Activated CD8-positive, alpha-beta memory T cell treated with anti-CD3 and anti-CD28 coated beads, Interleukin-2, amount 10 ng/mL, durations not matched to agents 7 days and 5 days (primary cell): ENCODE measurements at places on chromosomes 13 and 19. TPM values are rescaled to one million over a fixed set of nuclear protein-coding genes. Genes with fewer than 3 reads are reported as not detected.

The PALM3 gene
- total RNA-seq = not detected

The CEACAM20 gene
- total RNA-seq = not detected

The ZNF880 gene
- 11.9 TPM for total RNA-seq

The CYP4F3 gene
- 0.26 TPM for total RNA-seq

The IL27RA gene
- 60.3 TPM for total RNA-seq

DNA sequence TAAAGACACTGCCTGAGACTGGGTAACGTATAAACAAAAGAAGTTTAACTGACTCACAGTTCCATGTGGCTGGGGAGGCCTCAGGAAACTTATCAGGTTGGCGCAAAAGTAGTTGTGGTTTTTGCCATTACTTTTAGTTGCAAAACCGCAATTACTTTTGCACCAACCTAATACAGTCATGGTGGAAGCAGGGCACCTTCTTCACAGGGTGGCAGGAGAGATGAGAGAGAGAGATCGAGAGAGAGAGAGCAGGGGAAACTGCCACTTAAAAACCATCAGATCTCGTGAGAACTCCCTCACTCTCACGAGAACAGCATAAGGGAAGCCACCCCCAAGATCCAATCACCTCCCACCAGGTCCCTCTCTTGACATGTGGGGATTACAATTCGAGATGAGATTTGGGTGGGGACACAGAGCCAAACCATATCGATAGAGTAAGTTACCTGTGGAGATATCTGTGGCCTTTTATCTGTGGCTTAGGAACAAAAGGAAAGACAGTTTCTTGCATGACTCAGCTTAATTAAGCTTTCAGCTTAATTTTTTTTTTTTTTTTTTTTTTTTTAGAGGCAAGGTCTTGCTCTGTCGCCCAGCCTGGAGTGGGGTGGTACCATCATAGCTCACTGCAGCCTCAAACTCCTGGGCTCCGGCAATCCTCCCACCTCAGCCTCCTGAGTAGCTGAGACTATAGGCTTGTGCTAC, 7.6 kb upstream of the CABP5 start:
- H3K36me3 ChIP-seq = no peaks in the 10 kb centered on the region
- DNase-seq = no peak
- no peak overlapping the region for H3K27ac ChIP-seq
- no peaks in the 10 kb centered on the region for H3K4me1 ChIP-seq

DNA sequence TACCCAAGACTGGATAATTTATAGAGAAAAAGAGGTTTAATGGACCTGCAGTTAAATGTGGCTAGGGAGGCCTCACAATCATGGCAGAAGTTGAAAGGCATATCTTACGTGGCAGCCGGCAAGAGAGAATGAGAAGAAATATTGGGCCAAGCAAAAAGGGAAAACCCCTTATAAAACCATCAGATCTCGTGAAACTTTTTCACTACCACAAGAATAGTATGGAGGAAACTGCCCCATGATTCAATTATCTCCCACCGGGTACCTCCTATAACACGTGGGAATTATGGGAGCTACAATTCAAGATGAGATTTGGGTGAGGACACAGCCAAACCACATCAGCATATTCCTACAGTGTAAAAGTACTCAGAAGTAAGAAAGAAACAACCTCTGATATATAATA, 4.7 kb upstream of the KBTBD7 start:
- DNase-seq = no peak
- H3K27me3 ChIP-seq = no peaks in the 10 kb centered on the region
- H3K4me3 ChIP-seq = no peak overlapping the region
- H3K36me3 ChIP-seq = peaks cover 1% of the 10 kb centered on the region

- peak overlapping the region; percentile 11 for H3K4me3 ChIP-seq
- no peaks in the 10 kb centered on the region for H3K36me3 ChIP-seq
- H3K27ac ChIP-seq = no peak overlapping the region
- DNase-seq = peak; percentile 82
- H3K27me3 ChIP-seq = peaks cover 53% of the 10 kb centered on the region
- peaks cover 8% of the 10 kb centered on the region for H3K4me1 ChIP-seq
Observed at GRCh38 chr19:17680230-17680722, 7.9 kb downstream of the UNC13A start.

DNA sequence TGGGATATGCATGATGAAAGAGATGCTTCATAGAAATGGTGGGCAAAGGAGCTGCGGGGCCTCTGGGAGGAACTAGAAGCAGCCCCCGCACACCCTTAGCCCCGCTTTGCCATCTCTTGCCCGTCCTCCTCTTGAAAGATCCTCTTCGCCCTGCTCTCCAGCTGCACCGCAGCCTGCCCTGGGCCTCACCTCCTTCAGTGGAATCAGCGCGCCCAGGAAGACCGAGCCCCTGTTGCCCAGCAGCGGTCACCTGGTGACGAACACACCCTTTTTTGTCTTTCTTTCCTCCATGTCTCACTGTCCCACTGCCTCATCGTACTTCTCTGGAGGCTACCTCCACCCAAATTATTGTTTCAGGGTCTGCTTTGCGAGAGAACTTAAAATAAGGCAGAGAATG, 807.6 kb downstream of the UQCRFS1 start:
- H3K4me3 ChIP-seq = no peak overlapping the region
- no peaks in the 10 kb centered on the region for H3K4me1 ChIP-seq
- no peaks in the 10 kb centered on the region for H3K36me3 ChIP-seq
- H3K27ac ChIP-seq = no peak overlapping the region

GRCh38 chr19:50233308-50233910, 30.0 kb downstream of the MYH14 start:
- H3K27ac ChIP-seq = no peak overlapping the region
- no peaks in the 10 kb centered on the region for H3K36me3 ChIP-seq
- H3K4me1 ChIP-seq = no peaks in the 10 kb centered on the region
- H3K4me3 ChIP-seq = no peak overlapping the region
- DNase-seq = no peak
- H3K27me3 ChIP-seq = no peaks in the 10 kb centered on the region

DNA sequence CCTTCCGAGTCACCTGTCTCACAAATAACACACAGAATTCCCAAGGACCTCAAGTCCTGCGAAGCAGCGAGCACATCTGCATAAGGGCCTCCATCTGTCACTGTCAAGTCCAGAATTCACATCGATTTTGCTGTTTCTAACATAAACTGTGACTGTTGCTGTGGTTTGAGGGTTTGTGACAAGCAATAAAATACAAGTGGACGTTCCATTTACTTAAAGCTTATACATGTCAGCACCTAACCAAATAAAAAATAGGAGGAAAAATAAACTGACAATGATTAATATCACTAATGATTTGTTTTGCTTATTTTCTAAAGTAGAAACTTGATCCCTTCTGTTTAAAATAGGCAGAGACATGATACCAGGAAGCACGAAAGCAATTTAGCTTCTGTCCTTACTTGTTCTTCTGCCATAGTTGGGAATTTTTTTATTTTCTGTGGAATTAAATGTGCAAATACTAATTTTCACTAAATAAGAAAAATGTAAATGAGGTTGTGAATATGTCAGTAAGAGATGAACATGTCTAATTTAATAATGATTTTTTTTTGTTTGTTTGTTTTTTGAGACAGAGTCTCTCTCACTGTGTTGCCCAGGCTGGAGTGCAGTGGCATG, 279.1 kb downstream of the FGF9 start:
- no peak overlapping the region for H3K27ac ChIP-seq
- no peak for DNase-seq

DNA sequence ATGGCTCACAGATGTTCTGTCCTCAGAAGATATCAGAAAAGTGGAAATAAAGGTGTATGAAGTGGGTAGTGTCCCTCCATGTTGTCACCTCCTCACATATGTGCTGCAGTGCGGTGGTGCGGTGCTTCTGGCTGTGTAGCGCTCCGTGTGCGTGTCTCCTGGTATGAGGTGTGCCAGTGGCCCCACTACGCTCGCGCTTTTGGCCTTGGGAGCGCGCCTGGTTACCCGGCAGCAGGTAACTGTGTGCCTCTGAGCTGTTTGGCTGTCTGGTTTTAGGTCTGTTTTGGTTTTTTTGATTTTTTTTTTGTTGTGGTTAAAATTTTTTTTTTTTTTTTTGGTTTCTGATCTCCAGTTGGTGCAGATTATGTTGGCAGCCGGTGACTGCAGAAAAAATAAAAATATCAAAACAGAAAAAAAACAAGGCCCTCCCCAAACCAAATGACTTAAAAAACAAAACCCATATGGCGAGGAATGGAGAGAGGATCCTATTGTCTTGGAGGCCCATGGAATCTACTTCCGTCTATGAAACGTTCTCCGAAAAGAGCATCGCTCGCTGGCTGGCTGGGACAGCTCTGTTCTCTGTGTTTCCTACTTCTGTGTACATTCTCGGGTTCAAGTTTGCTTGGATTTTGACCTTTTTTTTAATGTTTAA, 7.9 kb downstream of the HNRNPL start:
- peaks cover 87% of the 10 kb centered on the region for H3K36me3 ChIP-seq
- DNase-seq = peak; percentile 59
- peak overlapping the region; percentile 90 for H3K27ac ChIP-seq

- no peak overlapping the region for H3K4me3 ChIP-seq
- H3K36me3 ChIP-seq = no peaks in the 10 kb centered on the region
- H3K27me3 ChIP-seq = peaks cover 72% of the 10 kb centered on the region
- peaks cover 28% of the 10 kb centered on the region for H3K4me1 ChIP-seq
- H3K27ac ChIP-seq = no peak overlapping the region
- DNase-seq = peak; percentile 55
Observed at GRCh38 chr19:41997121-41997850, 3.3 kb upstream of the ATP1A3 start.

GRCh38 chr13:29993716-29994488, 143.5 kb upstream of the UBL3 start:
- H3K4me3 ChIP-seq = no peak overlapping the region
- DNase-seq = no peak
- H3K27me3 ChIP-seq = no peaks in the 10 kb centered on the region
- no peak overlapping the region for H3K27ac ChIP-seq
- H3K36me3 ChIP-seq = no peaks in the 10 kb centered on the region

DNA sequence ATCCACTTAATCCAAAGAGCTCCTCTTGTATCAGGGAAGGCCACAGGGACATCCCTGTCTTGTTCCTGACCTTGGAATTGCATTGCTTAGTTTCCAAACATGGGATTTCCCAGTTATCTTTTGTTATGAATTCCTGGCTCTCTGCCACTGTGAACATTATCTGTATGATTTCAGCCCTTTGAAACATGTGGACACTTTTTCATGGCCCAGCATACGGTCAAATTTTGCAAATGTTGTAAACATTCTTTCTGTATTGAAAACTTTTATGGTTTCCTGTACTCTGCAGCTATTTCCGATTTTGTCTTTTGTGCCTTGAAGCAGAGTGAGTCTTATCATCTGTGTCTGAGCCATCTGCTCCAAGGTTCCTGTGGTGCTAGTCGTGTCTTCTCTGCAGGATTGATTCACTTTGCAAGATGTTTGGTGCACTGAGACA, 4.5 kb upstream of the CFAP97D2 start:
- H3K27ac ChIP-seq = no peak overlapping the region
- H3K27me3 ChIP-seq = peaks cover 4% of the 10 kb centered on the region
- H3K36me3 ChIP-seq = peaks cover 11% of the 10 kb centered on the region
- DNase-seq = no peak

DNA sequence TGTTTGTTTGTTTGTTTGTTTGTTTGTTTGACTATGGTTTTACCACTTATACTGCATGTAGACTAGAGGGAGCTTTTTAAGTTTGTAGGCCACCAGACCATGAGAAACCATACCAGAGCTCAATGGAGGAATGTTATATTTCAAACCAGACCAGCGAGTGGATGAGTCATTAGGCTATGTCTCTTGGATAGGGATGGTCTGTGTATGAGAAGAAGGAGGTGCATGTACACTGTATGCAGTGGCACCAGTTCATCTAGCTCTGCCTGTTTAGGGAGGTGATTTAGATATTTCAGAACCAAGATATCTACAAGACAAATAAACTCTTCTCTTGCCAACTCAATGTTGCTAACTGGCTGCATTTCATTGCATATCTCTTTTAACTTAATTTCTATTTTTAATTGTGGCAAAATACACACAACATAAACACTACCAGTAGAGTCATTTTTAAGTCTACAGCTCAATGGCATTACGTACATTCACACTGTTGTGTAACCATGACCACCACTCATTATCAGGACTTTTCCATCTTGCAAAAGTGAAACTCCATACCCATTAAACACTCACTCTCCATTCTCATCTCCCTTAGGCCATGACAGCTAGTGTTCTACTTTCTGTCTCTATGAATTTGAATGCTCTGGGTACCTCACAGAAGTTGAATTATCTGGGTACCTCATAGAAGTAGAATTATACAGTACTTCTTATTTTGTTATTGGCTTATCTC, 29.2 kb downstream of the SYDE1 start:
- DNase-seq = no peak
- H3K27ac ChIP-seq = no peak overlapping the region
- no peaks in the 10 kb centered on the region for H3K36me3 ChIP-seq
- no peak overlapping the region for H3K4me3 ChIP-seq

DNA sequence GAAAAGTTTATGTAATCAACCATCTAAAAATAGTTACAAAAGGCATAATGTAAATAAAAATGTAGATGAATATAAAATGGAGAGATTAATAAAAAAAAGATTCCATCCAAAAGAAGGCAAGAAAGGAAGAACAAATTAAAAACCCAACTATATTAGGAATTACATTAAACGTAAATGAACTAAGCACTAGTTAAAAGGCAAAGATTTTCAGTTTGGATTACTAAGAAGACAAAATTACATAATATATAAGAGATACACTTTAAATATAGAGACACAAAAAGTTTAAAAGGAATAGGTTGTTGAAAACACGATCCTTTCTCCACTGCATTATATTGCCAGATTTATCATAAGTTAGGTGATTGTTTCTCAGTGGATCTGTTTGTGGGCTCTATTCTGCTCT, 27.3 kb downstream of the NUFIP1 start:
- H3K36me3 ChIP-seq = peaks cover 58% of the 10 kb centered on the region
- no peak for DNase-seq
- no peaks in the 10 kb centered on the region for H3K27me3 ChIP-seq
- H3K4me1 ChIP-seq = no peaks in the 10 kb centered on the region
- H3K4me3 ChIP-seq = no peak overlapping the region

DNA sequence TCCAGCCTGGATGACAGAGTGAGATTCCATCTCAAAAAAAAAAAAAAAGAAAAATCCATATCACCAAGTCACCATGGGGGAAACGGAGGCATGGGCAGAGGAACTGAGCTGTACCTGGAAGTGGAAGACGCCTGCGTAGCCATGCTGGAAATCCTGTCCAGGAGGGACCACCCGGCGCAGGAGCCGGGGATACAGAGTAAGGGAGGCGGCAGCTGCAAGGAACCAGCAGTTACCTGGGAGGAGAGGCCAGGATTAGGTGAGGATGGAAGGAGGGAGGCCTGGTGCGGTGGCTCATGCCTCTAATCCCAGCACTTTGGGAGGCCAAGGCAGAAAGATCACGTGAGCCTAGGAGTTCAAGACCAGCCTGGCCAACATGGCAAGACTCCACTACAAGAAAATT, 2.0 kb downstream of the CAPN12 start:
- H3K27me3 ChIP-seq = peaks cover 4% of the 10 kb centered on the region
- peak overlapping the region; percentile 45 for H3K27ac ChIP-seq
- H3K36me3 ChIP-seq = no peaks in the 10 kb centered on the region
